ENCODE measurements at places on chromosomes 16 and 17.
A peak's percentile ranks its signal among the peaks of the same experiment; 100 is the strongest.

GRCh38 chr16:12199524-12199923 lies 223.0 kb downstream of the SNX29 start:
- DNase-seq: no peak

DNA sequence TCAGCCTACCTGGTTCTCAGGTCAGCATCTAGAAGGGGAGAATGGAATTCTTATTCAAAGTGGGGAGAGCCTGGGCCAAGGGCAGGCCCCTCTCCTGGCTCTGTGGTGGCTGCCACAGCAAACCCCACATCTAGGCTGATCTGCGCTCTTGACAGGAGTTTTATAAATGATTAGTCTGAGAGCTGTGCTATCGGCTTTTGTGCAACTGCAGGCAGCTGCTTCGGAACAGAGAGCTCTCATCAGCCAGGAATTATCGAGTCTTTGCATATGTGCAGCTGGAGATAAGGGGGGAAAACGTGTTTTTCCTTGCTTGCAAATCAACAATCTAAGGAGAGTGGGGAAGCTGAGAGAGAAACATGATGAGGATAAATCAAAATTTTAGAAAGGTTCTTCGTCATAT lies 91.7 kb downstream of the HS3ST3A1 start:
- no peak for DNase-seq

DNA sequence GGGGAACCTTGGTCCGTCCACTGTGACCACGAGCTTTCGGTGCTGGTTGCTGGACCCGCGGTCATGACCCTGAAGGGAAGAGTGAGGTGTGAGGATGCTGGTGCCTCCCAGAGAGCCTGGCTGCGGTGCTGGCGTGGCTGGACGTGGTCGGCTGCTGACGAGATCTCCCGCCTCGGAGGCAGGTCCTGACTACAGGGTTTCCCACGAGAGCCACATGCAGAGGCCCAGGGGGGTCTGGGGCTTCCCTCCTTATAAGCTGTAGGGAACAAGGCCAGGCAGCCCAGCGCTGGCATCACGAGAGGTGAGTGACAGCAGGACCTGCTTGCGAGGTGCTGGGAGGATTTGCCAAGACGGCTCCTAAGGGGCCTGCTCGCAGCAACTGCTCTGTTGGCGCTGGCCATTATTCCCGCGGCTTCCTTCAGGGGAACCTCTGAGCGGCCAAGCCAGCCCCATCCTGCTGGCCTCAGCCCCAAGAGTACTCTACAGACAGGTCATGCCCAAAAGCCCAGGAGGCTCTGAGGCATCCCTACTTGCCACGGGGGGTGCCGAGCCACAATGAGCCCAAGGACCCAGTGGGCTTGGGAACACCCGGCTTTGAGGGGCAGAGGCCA lies 134.8 kb downstream of the FOXL1 start:
- DNase-seq: no peak

- no peak for DNase-seq
These were observed 11.4 kb downstream of the NT5M start for GRCh38 chr17:17314501-17315071.

- no peak for DNase-seq
These were observed 321.5 kb downstream of the MAP2K4 start for GRCh38 chr17:12342161-12342560.

- no peak for DNase-seq
These were observed 69.5 kb downstream of the KIF2B start for GRCh38 chr17:53892222-53892621.

DNA sequence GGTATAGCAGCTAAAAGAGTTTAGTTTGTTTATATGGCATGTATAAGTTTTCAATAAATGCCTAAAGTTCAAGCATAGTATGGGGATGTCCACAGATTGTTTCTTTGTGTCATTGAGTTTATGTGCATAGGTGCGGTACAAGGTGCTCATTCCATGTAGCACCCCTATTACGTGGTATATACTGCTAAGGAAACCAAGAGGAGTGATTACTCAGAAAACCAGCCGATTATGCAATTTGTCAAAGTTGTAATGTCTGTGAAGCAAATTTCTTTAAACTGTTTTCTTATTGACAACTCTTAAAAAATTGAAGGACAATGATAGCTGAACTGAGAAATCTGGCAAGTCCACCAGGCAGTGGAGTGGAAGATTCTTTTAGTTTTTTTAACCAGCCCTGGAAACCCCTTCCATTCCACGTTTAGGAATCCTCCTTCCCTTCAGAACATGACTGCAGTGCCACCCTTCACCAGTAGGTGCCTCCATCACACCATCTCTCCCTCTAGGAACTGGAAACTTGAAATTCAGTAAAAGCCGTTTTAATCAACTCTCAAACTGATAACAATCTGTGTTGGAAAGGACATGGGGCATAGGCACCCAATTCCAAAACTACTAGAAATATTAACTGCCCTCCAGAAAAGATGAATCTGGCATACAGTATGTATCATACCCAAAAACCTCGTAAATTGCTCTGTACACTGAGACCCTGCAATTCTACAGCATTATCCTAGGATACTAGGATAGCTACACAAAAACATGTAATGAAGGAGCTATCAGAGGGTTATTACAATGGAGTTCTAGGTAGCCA lies 43.5 kb downstream of the REXO5 start:
- DNase-seq: peak; percentile 61

GRCh38 chr17:58302171-58302918 lies 21.6 kb upstream of the MPO start:
- DNase-seq: no peak

DNA sequence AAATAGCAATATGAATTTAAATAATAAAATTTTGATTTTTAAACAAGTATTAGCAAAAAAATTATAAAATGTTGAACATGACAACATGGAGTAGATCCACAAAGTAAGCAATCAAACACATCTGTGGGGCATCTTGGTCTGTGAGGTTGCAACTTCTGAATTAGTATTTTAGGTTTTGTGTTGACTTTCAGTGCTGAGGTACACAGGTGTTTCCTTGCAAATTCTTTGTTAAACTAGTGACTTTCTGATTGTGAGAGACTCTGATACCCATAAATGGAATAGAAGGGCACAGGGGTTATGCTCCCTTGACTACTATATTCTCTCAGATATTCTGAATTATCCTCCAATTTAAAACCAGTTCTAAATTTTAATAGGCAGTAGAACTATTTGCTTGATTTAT lies 841.7 kb downstream of the CDH8 start:
- DNase-seq: no peak

GRCh38 chr16:3045758-3046640 lies at the start of gene MMP25:
TSS of gene MMP25 (plus strand) at chr16:3046561. CDS start at chr16:3046918, 357 bp downstream.
- no peak for DNase-seq

GRCh38 chr17:6568184-6568758 lies 11.9 kb upstream of the PITPNM3 start:
- no peak for DNase-seq

- no peak for DNase-seq
These were observed 63.0 kb downstream of the NUP93 start for GRCh38 chr16:56792967-56793366.

GRCh38 chr17:40963838-40964237 lies 2.9 kb downstream of the KRT39 start:
- DNase-seq: peak; percentile 16

DNA sequence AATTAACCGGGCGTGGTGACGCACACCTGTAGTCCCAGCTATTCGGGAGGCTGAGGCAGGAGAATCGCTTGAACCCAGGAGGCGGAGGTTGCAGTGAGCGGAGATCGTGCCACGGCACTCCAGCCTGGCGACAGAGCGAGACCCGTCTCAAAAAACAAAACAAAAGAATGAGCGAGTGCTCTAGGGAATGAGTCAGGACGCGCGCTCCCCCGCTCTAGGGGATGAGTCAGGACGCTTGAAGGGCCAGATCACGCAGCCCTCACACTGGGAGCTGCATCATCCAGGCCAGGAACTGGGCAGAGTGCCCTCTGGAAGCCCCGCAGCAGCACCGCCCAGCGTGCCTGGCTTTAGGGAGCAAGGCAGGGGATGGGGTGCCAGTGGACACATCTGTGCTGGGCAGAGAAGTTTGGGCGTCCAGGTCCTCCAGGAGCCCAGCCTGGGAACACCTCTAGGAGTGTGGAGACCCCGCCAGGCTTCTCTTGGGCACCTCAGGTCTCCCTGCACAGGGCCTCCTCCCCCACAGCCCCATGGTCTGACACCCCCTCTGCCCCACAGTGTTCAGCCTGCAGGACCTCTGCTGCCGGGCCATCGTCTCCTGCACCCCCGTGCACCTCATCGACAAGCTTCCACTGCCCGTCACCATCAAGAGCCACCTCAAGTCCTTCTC lies 3.9 kb upstream of the WFIKKN1 start:
- DNase-seq: no peak

DNA sequence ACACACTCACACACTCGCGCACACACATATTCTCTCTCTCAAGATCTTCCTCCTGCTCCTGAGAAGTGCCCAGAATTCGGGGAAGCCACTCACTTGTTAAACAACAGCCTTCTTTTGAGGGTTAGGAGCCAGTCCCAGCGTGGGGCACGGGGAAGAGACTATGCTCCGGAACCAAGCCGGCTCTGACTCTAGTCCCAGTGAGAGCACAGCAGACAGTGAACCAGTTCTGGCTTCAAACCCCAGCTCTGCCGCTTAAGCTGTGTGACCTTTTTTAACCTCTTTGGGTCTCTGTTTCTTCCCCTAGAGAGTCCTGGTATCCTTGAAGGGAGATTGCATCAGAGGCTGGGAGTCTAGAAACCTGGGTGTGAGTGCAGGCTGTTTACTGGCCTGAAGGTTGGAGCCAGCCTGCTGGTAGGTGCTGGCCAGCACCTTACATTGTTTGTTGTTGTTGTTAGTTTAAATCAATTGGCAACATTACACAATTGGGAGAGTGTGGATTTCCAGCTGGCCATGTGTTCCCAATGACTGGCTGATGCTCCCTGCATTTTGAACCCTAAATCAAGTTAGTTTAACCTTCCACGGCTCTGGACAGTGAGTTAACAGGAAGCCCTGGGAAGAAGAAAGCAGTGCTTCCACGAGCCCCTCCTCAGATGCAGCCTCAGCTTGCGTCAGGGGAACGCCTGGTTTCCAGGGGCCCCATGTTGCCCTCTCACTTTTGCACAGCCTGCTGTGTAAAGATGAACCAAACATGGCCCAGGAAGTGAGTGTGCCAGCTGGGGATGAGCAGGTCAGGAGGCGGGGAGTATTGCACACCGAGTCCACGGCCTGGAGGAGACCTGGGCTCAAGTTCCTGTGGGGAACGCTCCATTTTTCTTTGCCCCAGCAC lies 71.5 kb downstream of the GAS7 start:
- DNase-seq: no peak

DNA sequence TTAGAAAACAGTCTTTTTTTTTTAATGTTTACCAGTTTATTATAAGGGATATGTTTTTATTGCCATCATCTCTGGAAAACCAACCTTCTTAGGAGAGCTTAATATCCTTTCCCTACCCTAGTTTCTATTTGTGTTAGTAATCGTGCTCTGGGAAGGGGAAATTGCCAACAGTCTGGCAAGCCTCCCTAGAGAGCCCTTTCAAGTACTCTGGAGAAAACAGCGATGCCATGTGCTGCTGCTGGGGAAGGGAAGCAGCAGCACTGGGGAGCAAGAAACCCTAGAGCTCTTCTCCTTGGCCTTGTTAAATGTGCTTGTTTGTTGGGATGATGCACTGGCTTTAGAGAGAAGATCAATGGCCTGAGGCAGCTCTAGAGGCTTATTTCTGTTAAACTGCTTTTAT lies 10.3 kb downstream of the RETREG3 start:
- DNase-seq: no peak

DNA sequence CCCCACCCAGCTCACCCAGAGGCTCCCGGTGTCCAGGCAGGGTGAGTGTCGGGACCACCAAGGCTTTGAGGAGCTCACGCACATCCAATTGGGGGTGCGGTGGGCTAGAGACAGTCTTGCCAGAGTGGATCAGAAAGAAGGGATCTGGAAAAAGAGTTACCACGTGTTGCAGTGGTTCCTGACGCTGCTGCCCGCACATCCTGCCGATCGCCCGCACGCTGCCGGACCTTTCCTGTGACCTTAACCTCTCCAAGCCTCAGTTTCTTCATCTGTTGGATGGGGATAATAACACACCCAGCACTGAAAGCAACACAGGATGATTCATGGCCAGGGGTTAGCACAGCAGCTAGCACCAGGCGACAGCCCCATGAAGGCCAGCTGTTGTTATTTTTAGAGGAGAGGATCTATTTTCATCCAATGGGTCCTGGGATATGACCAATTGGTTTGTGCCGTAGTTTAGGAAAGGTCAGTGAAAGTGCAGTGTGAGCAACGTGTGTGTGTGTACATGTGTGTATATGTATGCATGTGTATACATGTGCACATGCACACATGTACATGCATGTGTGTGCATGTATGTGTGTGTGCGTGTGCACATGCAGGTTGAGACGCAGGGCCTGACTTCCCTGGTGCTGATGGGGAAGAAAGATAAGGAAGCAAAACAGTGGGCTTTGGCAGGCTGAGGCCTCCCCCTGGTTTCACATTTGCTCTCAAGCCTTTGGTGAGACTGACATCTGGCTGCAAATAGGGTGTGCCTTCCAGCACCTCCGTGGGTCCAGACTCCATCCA lies 2.5 kb downstream of the ITGAX start:
- no peak for DNase-seq

- DNase-seq: no peak
These were observed 40.4 kb downstream of the TMEM132E start for GRCh38 chr17:34619687-34620217.

DNA sequence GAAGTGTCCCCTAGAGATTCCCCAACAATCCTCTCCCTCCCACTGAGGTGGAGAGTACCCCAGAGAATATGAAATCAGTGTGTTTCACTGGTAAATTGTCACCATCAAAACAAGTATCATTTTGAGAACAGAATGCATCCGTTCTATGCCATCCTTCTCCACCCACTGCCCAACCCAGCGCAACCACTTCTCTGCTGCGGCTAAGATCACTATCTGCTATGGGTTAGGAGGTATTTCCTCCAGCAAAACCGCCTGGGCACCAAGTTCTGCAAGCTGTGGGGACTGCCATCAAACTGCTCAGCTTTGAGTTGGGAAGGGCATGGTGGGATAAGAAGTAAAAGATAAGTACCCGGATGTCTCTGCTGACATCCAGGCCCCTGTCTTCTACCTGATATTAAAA lies 24.4 kb downstream of the CNTNAP1 start:
- peak; percentile 48 for DNase-seq

- no peak for DNase-seq
These were observed 17.1 kb downstream of the AKAP1 start for GRCh38 chr17:57102122-57102521.

- peak; percentile 26 for DNase-seq
These were observed 852 bp upstream of the HELZ start for GRCh38 chr17:67245694-67246402.

DNA sequence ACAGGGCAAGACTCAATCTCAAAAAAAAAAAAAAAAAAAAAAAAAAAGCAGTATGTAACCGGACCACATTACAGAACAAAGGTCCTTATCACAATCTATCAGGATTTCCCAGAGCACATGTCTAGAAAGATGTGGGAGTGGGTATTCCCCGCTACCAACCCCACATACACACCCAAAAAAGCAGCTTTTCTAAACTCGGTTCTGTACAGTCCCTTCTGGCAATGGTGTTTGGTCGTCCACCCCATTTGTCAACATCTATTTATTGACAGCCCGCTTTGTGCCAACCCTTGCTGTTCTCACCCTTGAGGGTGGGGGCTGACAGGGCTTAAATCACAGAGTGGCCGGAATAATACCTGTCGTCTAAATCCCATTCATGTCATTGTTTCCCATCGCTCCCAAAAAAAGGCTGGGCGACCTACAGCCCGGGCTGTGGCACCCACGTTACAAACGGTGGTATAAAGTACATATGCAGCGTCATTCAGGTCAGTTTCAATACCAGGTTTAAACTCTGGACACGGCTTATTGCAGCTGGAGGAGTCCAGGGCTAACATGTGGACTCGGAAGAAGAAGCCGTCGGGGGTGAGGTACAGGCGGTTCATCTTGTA lies 3.6 kb downstream of the C17orf58 start:
- DNase-seq: no peak

All from CD4-positive, alpha-beta T cell treated with Interleukin-15 for 4 hours (primary cell).